Epithelial cell of prostate (primary cell): ENCODE measurements at places on chromosomes 4 and X.

DNA sequence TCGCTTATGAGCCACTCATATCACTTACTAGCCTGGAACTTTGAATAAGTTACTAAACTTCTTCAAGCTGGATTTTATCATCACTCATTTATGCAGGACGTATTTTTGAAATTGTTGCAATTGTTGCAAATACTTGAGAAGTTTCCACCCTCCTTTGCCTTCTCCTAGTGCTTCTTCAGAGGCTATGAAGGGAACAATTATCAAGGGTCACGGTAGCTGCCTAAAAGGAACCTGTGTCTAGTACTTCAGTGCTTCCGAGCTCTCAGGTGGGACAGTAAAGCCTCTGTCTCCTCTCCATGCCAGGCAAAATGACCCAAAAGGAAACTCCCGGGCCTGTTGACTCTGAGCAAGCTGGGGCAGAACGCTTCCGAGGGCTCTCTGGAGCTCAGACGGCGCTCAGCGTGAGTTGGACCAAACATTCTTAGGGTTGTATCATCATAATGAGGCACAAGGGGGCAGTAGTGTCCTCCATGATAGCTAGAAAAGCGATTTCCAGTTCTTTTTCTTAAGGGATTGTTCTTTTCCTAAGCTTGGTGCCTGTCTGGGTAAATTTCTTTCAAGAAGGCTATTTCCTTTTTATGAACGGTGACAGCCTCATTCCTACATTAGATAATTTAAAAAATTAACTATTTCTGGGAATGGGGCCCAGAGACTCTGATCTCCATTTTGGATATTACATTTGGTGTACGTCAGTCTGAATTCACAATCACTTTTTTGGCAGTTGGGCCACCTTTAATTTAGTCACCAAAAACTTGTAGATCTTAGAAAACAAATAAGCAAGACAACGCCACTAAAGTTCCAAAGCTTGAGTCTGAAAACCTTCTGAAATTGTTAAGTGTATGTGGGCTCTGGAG, 73.1 kb downstream of the PACRGL start:
- DNase-seq = peak; percentile 6

DNA sequence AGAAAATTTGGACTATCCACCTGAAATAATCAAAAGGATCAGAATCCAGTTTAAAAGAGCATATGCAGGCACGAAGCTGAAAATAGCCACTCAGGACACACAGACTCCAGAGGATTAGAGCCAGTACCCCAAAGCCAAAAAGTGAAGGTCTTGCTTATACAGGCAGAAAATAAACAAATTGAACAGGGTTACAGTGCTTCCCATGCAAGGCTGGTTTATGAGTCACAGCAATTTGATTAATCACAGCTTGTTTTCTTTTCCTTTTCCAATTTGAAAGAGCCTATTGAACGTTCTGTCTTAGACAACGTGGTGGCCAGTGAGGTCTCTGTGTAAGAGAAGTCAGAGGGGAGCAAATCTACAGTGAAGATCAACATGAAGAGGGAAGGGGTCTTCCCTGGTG, 10.2 kb downstream of the HGFAC start:
- no peak for DNase-seq

DNA sequence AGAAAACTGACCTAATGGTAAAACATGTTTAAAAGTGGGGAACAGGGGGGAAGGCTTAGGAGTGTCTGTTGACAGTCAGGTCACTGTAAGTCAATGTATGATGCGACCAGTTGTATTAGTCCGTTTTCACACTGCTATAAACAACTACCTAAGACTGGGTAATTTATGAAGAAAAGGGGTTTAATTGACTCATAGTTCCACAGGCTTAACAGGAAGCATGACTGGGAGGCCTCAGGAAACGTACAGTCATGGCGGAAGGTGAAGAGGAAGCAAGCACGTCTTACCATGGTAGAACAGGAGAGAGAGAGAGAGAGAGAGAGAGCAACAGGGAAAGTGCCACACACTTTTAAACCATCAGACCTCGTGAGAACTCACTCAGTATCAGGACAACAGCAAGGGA, 13.0 kb upstream of the PLAC1 start:
- DNase-seq = no peak

DNA sequence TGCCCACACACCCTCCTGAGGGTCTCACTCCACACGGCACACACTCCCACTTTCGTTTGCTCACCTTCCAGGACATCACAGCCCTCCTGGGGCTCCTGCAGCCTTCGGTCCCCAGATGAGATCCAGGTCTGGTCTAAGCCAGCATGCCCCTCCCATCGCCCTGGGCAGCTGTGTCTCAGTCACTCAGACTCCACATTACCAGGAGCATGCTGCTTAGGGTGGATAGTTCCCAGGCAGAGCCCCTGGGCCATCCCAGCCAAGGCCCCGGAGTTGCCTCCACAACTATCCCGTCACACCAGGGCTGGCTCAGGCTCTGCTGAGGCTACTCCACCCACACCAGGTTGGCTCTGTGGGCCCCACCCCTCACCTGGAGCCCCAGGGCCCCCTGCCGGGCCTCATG, 50.4 kb upstream of the PSAPL1 start:
- DNase-seq = no peak

DNA sequence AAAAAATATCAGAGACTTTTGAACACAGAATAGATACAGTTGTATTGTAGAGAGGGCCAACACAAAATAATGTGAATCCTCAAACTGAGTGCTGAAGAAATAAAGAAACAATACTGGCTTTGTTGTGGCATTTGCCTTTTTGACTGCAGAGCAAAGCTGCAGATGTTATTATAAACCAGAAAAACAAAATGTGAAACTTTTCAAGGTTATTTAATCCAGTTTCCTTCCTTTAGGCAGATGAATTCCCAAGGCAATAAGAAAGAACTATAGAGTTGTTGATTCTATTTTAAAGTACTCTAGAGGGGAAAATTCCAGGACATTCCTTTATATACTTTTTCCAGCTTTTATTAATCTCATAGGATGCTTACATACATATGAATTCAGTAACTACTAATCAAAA, 186.8 kb downstream of the NDST4 start:
- no peak for DNase-seq

GRCh38 chr4:170106900-170107299, 17.1 kb upstream of the AADAT start:
- DNase-seq = no peak

- DNase-seq = no peak
Measured at GRCh38 chr4:105198541-105198940, 51.9 kb downstream of the TET2 start.

DNA sequence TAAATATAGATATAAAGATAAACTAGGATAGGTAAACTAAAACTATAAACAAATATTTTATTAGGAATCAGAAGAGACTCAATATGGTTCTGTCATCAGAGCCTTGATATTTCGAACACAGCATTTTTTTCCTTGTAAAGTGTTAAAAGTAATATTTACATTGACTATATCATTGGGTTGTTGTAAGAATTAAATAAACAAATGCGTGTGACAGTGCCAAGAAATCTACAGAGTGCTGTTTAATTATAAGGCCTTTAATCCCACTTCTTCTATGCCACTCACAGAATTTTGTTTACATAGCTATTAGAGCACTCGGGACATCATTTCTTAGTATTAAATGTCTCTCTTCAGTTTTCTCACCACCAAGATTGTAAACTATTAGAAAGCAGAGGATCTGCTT, 807.4 kb downstream of the FSTL5 start:
- no peak for DNase-seq

DNA sequence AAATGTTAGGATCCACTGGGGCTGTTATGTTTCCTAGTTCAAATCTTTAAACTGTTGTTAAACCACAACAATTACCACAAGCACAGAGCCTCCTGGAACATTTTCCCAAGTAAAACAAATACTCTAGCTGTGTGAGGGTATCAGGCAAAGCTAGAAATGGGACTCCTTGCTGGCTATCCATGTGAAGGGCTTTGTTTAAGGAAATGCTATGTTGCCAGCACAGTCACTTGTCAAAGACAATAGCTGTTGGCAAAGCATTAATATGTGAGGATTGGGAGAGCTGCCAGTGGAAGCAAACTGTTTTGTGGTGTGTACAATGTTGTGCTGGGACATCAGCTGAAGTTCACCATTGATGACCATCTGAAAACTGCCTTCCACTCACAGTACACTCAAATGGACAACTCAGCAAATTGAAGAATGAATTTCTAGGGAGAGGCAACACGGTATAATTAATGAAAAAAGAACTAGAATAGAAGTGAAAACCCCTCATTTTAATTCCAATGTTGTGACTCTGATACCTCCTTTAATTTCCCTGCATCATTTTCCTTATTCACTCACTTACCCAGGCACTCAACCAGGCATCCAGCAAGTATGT, 100.8 kb downstream of the ANXA3 start:
- DNase-seq = no peak

DNA sequence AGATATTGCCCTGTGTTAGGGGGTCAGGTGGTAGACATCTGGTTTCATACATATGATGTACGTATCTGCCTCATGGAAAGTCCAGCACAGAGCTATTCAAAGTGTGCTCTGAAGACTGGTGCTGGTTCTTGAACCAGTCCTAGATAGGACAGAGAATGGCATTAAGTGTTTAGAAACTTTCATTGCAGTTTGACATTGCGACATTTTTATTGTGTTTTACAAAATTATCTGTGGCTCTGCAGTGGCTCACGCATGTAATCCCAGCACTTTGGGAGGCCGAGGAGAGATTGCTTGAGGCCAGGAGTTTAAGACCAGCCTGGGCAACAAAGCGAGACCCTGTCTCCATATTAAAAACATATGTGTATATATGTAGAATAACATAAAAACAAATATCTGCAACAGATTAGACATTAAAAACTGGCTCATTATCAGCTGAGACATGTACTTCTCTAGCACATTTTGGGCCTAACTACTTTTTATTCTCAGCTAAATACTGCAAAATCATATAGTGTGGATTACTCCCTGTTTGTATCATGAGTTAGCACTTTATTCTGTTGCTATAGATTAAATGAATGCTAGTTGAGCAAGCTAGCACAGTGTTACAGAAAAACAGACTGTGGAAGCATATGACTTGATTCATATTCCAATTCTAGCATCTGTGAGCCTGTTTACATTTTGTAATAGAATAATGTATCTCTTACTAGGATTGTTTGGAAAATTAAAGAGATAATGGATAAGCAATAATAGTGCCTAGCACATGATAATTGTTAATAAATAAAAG, 57.1 kb downstream of the USP9X start:
- DNase-seq = no peak

- no peak for DNase-seq
Measured at GRCh38 chr4:145153181-145153903, 27.0 kb downstream of the OTUD4 start.

DNA sequence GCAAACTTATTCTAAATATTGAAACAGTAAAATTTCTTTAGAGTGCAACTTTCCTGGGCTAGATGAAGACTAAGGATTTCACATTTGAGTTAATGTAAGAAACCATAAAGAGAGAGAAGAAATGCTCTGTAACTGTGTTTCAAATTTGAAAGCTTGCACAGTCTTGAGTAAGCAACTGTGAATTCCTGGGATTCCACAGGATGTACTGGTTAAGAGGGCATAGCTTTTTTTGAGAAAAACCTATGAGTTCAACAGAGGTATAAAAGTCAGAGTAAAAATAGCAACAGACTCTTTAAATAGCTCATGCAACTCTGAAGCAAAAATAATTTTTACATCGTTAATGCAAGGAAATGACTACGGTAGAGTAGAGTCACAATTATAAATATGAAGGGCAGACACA, 25.5 kb downstream of the ZNF330 start:
- no peak for DNase-seq

- DNase-seq = no peak
Measured at GRCh38 chrX:103681443-103681842, 5.1 kb downstream of the MORF4L2 start.

DNA sequence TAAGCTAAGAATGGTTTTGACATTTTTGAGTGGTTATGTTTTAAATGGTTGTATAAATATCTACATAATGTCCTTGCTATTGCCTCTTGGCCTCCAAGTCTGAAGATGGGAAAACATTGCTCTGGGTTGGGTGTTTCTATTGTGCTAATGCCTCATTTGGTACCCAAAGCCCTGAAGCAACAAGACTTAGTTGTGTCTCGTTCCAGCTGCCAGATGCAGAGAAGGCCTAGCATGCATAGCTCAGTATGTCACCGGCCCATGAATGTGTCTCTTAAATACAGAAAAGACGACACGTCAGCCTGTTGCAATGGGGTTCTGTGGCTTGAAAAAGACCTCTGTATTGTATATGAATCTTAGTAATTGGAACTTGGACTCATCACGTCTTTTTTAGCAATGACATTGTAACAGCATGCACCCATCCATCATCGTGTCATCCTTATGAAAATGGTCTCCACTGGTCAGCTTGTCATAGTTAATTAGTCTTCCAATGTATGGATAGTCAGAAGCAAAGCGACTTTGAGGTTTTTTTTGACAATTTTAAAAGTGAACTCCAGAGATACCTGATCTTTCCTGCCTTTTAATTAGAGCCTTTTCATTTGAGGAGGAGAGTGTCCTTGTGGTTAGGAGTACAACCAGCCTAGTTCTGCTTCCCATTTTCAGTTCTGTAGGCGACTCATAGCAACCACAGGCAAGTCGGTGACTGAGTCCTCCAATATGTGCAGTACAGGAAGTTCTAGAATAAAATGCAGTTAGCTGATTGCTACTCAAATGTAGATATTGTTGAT, 126.4 kb upstream of the GATB start:
- DNase-seq = no peak

DNA sequence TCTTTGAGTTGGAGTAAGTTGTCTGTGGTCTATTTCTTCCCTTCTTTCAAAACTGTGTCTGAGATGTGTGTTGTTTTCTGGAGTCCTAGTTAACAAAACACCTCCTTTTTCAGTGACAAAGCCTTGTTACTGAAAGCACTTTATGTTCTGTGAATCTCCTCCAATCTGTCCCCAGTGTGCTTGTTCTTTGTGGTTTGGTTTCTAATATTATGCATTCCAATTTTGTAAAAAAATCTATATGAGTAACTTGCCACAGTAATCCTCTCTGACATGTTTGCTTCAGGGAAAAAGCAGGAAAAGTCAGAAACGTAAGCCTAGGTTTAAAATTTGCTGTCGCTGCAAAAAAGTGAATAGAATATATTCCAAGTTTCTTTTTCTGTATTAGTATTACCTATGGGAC, 12.4 kb downstream of the PRRG1 start:
- no peak for DNase-seq

DNA sequence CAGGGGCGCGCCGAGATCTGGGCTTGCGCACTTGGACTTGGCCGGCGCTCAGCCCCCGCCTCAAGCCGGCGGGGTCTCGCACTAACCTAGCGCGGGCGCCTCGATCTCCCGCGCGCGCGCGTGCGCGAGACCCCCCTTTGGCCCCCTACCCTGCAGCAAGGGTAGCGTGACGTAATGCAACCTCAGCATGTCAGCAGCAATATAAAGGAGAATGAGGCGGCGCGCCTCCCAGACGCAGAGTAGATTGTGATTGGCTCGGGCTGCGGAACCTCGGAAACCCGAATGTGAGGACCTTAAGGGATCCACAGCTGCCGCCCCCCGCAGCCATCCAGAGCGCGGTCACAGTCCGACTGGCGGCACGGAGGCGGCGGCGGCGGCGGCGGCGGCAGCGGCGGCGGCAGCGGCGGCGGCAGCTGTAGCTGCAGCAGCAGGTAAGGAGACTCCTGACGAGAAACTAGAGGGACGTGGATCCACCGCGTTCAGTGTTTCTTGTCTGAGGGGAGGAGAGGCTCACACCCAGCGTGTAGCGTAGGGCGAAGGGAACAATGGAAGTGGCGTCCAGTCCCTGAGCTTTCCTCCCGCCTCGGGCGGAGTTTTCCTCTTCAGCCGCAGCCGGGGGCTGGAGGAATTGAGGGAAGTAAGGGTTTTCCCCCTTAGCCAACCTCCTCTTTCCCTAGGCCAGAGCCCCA, at the start of the genes SATL1 and ZNF711:
TSS of gene SATL1 (minus strand) at position 19 of the 689 bp plus-strand sequence. CDS start 134,811 bp downstream, outside the sequence.
TSS of gene ZNF711 (plus strand) at position 231 of the 689 bp plus-strand sequence. CDS start 3,582 bp downstream, outside the sequence.
- DNase-seq = no peak
